Right renal cortex interstitium (tissue), 3 donors: ENCODE measurements at places on chromosomes 4 and X.

GRCh38 chrX:75230296-75230695 is 43.6 kb upstream of the UPRT start:
- no peak for DNase-seq

DNA sequence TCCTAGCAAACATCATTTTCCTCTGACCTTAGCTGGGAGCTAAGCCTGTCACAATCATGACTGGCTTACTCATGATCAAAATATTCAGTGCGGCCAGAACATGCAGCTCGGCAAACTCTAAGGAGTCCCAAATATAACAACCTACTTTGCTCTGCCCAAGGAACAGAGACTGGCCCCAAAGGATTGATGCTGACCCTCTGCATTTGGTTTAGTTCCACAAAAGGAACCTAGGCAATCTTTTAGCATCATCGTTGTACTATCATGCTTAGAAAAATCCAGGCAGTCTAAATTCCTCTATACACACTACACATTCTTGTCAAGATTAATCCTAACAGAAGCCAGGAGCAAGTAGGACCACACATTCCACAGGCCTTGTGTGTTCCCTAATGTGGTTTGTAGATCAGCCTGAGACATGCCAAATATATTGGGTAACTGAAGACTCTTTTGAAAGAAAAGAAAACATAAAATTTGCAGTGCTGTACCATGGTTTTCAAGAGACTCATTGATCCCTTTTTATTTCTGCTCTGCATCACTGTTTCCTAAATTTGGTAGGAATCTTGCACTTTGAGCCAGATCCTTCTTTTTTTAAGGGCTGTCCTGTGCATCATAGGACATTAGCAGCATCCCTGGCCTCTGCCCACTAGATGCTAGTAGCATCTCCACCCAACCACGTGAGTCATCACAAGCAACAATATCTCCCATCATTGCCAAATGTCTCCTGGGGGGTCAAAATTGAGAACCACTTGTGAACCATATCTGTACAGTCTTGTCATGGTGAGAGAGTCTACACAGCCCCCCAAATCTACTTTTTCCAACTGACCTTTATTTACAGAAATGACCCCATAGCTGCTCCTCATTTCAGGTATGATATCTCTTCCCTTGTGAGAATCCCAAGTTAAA is 17.6 kb upstream of the CC2D2A start:
- no peak for DNase-seq

DNA sequence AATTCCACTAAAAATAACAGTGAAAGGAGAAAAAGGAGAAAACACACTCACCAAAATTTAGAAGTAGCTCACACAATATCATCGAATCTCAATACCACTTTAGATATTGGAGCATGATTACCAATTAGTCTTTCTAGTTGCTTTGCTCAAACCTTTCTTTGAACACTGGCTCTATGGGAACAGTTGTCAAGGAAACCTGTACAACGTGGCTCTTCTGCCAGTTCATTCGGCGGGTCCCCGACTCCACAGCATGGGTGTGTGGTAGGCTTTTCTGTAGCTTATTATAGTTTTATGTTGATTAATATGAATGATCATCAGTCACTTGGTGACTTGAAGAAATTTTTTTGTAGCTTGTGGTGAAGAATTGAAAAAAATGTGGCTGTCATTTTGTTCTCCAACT is 50.2 kb upstream of the TMEM150C start:
- no peak for DNase-seq

DNA sequence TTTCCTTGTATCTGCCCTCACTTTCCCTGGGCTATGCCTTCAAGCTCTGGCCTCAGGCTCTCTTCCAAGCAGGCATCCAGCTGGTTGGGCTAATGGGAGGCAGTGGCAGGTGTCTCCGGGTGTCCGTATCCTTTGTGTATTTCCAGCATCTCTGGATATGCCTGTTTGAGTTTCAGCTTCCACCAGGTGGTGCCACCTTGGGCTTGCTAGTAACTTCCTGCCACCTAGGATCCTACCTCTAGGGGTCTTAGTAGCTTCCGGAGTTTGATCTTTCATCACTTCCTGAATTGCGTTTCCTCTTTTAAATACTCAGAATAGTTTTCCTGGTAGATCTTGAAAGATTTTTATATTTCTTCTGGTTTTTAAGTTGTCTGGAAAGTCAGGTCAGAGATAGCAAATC is 23.2 kb upstream of the ANOS1 start:
- DNase-seq: no peak

DNA sequence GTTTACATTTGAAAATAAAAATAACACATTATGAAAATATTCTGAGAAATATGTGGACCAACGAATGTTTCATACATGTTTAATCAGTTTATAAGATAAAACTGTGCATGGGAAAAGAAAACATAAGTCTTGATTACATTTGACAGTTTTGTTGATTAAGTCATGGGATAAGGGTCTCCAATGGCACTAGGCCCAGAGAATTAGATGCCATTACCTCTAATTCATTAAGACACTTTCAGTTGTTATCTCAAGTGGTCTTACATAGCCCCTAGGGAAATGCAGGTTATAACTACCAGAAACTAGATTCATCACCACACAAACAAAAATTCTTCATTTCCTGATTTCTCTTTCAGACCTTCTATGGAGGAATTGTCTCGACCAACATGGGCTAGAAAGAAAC is 300.8 kb downstream of the PCDH7 start:
- no peak for DNase-seq

DNA sequence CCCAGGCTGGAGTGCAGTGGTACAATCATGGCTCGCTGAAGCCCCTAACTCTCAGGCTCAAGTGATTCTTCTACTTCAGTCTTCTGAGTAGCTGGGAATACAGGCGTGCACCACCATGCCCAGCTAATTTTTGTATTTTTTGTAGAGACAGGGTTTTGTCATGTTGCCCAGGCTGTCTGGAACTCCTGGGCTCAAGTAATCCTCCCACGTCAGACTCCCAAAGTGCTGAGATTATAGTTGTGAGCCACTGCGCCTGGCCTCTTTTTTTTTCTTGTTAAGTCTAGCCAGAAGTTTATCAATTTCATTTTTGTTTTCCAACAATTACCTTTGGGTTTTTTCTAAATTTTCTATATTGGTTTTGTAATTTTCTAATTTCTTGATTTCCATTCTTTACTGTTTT is 100.6 kb downstream of the GC start:
- no peak for DNase-seq

DNA sequence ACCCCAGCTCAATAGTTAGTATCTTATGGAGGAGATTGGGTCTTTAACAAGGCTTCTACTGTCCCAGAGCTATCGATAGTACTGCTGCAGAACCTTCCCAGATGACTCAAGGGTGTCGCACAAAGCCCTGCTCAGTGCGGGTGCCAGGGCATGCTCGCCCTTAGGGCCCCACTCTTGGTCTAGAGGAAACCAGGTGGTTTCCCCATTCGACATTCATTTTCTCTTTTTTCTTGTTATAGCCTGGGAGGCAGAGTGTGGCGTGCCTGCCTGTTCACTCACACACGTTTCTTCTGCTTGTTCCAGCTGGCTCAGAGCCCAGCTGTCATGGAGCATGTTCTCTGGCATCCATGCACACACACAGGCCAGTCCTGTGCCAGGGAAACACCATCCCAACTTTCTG is 144.5 kb downstream of the SMIM20 start:
- DNase-seq: no peak

DNA sequence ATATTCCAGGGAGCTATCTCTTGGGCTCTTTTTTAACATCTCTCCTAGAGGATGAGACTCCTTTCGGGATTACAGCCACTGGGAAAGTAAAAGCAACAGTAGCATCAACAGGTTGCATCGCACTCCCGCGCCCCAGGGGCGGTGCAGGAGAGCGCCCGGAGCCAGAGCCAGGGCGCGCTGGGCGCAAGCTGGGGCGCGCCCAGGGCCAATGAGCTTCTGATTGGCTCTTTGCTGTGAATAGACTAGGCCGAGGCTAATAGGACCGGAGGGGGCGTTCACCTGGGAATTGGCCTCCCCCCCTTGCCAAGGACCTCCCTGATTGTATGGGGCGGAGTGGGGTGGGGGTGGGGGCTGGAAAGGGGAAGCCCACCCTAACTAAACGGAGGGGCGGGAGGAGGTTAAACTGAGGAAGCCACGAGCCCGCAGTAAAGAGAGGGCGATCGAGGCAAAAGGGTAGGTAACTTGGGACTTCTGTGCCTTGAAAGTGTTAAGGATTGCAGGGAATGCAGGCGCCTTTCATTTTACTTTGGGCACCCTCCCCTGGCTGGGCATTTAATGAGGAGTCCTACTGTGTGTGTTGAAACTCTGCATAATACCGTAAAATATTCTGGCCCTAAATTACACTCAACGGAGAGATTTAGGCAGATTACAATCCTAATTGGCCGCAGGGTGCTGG is 1.1 kb upstream of the ATOH1 start:
- DNase-seq: no peak

DNA sequence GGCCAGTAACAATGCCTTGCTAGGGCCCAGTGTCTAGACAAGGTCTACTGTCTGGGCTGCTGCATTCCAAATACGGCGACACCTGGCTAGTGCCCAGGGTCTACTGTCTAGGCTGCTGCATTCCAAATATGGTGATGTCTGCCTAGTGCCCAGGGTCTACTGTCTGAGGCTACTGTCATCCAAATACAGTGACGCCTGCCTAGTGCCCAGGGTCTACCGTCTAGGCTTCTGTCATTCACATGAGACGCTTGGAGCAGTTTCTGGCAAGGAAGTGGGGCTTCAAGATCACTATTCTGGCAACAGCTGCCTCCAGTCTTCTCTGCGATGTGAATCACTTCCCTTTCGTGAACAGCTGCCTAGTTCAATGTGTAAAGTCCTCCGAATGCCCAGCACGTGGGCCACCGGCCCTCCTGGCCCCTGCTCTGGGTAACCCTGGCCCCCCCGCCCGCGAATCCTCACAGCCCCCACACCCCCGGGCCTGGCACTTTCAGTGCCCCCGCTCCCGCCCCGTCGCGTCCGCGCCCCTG is 12.7 kb downstream of the ACOX3 start:
- DNase-seq: no peak

DNA sequence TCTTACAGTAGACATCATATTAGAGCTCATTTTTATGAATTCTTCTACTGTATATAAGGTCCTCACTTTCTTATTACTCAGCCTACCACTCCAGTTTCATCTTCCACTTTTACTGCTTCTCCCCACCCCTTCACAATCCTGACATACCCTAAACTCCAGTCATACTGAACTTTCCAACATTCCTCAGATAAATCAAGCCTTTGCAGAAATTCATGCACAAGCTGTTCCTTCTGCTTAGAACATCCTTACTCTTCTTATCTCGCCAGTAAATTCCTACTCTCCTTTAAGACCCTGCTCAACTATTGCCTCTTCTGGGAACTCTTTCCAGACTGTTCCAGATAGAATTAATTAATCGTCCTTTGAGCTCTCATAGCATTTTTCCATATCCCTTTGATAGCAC is 24.8 kb downstream of the RTL9 start:
- no peak for DNase-seq

- peak; percentile 25 for DNase-seq
Observed at GRCh38 chrX:47384502-47384901, 14.1 kb downstream of the ZNF157 start.

- no peak for DNase-seq
Observed at GRCh38 chrX:10755439-10756334, 135.3 kb upstream of the MID1 start.

DNA sequence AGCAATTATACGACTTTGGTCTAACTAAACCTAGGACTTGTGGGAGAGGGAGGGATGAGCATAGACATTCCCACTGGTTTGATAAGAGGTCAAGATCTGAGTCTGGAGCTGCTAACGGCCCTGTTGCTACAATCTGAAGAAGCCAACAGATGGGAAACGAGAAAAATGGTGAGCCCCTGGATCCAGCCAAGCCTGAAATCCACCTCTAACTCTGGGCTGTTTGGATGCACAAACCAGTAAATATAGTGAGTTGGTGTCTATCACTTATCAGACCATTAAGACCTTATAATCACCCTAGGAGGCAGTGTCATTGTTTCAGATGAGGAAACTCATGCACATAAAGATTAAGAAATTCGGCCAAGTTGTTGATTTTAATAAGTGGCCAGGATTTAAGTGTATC is 50.5 kb downstream of the ADGRA3 start:
- DNase-seq: no peak

GRCh38 chr4:84324303-84325245 is 174.5 kb downstream of the NKX6-1 start:
- DNase-seq: no peak

- DNase-seq: no peak
Observed at GRCh38 chr4:155197757-155198156, 10.7 kb upstream of the NPY2R start.

- no peak for DNase-seq
Observed at GRCh38 chr4:182492423-182492822, 249.2 kb downstream of the TENM3 start.

- DNase-seq: no peak
Observed at GRCh38 chrX:48509245-48509590, 426 bp downstream of the PORCN start.

DNA sequence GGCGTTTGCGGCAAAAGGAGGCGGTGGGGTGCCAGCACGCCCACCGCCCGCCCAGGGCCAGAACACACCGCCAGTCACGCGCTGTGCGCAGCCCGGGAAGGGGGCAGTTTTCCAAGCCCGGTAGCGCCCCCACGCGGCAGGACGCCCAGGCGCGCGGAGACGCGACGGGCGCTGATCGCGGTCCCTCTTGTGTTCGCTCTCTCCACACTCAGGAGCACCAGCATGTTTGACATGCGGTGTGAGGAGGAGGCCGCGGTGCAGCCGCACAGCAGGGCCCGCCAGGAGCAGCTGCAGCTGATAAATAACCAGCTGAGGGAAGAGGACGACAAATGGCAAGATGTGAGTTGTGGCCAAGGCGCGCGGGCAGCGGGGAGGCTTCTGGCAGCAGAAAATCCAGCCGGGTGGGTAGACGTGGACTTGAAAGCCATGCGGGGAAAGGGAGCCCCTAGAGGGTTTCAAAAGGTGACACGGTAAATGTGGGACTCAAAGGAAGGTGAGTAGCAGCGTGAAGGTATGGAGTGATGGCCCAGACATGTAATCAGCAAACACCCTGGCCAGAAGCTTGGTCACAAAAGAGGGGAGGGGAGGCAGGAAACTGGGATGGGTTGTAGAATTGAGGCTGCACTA is 104.1 kb downstream of the PHOX2B start:
- DNase-seq: peak; percentile 65

DNA sequence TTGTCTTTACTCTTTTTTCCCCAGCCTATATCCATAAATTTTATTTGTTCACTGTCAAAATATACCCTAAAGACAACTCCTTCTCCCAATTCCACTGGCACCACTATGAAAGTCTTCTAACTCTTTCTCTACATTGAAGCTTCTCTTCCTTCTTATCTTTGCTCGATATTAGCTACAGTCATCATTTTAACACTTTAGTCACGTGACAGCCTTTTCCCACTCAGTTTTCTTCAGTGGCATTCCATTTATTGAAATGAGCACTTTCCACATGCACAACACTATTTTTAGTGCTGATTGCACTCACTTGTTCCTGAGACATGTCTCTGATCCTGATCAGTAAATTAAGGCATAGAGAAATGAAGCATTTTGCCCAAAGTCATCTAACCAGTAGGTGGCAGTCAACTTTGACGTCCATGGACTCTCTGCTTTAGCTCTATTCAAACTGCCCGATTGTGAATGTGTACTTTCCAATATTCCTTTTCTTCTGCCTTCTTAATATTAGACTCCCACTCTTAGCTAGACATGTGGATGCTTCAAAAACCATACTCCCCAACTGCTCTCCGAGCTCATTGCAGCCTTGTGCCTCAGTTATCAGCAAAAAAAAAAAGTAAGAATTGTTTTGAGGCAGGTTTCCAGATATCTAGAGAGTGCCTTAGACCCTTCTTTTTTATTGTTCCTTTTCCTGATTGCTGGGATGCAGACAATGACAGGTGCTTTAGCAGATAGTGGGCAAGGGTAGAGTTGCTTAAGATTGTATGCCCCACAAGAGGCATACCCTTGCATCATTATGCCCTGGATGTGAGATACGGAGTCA is 394.4 kb upstream of the ADGRL3 start:
- no peak for DNase-seq

- no peak for DNase-seq
Observed at GRCh38 chrX:106415276-106415895, 196.4 kb upstream of the RADX start.
